SJCRH30 (cell line): ENCODE measurements at places on chromosomes 2 and 18.

DNA sequence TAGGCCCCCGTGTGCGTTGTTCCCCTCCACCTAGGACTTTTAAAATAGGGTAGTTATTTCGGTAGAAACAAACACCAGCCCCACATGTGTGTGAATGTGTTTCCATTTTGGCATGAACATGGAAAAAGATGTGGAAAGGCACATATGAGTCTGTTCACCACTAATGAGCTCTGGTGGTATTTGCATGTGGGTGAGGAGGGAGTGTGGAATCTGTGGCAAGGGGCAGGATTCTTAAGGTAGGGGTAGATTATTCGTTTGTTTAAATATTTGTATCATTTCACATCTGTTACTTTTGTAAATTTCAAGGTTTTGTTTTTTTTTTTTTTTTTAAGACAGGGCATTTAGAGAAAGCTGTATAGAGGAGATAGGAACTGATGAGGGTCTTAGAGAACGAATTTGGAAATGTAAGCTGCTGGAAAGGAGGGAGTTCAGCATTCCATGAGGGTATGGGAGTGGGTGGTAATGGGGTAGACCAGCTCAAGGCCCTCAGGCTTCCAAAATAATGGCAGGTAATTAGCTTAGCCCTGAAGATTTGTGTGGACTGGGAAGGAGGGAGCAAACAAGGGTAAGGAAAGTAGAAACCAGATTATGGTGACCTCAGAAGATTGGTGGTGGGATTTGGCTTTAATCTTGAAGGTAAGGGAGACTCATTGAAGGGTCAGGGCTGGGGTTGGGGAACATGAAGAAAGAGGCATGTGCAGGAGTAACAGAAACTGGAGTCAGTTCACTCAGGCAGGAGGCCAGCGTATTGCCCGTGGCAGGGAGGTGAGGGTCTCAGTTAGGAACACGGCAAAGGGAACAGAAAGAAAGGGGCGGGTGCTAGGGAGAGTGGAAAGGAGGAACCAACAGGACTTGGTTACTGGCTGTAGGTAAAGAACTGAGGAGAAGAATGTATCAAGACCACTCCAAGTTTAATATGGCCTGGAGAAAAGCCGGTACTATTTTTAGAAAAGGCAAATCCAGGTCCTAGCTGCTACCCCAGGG lies 123.6 kb downstream of the PLB1 start:
- no peak for DNase-seq

DNA sequence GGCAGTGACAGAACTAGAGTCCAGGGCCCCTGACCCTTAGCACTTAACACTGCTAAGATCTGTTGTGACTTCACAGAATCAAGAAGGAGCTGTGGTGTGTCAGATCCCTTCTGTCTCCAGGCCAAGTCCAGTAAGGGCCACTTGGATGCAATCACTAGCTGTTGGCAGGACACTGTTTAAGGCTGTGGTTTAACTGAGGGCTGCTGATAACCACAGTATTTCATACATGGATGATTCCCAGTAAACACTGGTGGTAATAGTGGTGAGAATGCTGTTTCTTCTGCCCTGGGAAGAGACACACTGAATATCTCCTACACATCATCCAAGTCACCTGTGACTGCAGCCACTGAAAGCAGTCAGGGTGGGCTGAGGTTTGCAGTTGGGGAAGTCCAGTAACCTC lies 77.7 kb upstream of the FBXO11 start:
- no peak for DNase-seq

DNA sequence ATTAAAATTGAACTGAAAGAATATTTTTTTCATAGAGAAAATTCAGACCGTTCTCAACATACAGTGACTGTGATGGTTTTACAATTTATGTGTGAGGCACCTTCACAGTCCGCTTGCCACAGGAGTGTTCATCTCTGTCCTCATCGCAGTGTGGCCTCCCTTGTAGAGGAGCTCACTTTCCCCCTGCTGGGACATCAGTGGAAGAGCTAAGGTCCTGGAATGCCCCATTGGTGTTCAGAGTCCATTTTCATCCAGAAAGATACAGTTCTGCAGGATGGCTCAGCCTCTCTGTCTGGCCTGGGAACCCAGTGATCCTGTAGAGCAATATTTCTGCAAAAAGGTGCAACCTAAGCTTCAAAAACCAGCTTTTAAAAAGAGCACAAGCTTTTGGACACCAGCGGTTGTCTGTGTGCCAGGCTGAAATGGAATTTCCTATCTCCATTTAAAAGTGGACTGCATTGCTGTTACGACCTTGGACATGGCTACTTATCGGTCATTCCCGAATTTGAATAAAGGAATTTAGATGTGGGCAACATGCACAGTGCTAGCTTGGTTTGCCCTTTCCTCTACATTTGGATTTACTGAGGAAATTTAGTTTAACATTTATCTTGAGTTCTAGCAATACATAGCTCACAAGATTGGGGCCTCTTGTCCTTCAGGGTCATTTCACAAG lies 26.7 kb upstream of the FAM237A start:
- no peak for DNase-seq

DNA sequence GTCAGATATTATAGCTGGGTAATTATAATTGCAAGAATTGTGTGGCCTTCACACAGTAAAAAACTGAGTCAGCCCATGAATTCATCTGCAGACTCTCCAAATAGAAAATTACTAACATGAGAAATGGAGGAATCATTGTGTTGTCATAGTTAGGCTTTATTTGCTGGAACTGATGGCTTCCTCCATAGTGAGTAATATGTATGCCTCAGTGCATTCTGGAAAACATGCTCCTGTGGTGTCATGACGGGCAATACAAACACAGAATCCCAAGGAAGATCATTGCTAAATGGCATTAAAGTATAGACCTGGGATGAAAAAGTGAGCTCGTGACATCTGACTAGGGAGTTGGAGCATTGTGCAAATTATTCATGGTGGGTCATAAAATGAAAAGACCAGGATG lies 23.6 kb upstream of the NMS start:
- DNase-seq, result no peak

- peak; percentile 98 for DNase-seq
Observed at GRCh38 chr2:85794491-85795121, 40.8 kb downstream of the ATOH8 start.

- DNase-seq, result no peak
Observed at GRCh38 chr2:140882671-140883620, 1247.9 kb downstream of the LRP1B start.

DNA sequence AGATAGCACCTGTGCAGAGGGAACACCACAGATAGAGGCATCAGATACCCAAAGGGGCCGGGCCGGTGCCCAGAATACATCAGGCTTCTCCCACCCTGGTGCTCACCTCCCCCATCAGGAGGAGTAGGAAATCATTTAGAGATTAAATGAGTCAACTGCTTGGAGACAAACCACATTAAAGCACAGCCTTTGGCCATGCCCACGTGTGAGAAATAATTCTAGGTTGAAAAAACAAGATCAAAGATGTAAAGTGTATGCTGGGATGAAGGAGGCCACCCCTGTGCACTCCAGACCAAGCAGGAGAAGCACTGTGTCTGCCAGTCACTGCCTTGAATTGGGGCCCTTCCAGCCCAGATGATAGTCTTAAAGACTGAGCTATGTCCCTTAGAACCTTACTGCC lies 152.8 kb upstream of the ACAA2 start:
- no peak for DNase-seq

DNA sequence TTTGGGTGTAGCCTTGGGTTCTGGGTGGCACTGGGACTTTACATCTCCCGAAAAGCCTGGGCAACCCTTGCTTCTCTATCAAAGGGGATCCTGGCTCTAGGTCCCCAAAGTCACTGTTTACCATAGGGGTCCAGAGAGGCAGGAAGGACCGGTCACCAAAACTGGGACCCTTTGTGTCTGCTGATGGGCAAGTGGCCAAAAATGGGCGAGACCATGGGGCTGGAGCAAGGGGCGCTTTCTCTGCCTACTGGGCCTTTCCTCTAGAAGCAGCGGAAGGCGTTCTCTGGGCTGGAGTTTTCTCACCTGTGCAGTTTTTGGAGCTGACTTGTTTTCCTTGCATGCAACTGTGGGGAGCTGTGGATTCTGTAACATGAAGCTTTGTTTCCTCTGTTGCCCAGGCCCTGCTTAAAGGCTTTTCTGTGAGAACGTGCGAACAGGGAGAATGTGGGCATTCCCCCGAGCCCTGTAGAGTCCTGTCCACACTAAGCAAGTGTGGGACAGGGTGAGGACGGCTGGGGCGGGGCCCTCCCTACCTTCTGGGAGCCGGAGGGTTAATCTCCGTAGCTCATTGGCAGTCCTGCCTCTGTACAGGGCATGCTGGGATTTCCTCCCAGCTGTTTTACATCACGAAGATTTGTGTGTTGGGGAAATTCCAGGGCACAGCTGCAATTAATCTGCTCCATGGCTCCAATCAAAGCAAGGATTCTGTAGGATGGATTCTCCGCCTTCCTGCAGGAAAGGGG lies 50.2 kb downstream of the TGOLN2 start:
- peak; percentile 100 for DNase-seq

GRCh38 chr2:112542984-112543661 lies 858 bp downstream of the POLR1B start:
- DNase-seq, result no peak

- no peak for DNase-seq
Observed at GRCh38 chr18:3930126-3931012, 480.4 kb downstream of the TGIF1 start.
